SK-N-MC (cell line): ENCODE measurements at places on chromosomes 6 and 20.

DNA sequence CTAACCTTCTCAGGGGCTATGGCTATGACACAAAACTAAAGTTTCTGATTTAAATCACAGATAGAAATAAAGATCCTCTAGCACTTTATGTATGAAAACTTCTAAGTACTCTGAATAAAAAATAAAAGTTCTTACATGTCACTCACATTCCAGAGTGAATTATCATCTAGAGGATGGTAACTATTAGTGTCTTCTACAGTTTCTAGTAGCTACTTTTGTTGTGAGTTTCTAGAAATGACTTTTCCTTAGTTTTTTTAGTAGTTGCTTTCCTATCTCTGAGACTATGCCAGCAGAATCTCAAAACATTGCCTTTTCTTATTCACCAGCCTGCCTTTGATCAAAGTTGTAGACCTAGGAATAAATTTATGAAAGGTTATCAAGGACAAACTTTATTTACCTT lies 10.1 kb downstream of the ZNF318 start:
- DNase-seq = no peak

GRCh38 chr20:57426271-57426689 lies 35.1 kb downstream of the RBM38 start:
- no peak for DNase-seq

- DNase-seq = no peak
These were observed 197.7 kb downstream of the ARID1B start for GRCh38 chr6:156974830-156975261.

GRCh38 chr6:134295953-134296553 lies 21.9 kb downstream of the SGK1 start:
- no peak for DNase-seq

DNA sequence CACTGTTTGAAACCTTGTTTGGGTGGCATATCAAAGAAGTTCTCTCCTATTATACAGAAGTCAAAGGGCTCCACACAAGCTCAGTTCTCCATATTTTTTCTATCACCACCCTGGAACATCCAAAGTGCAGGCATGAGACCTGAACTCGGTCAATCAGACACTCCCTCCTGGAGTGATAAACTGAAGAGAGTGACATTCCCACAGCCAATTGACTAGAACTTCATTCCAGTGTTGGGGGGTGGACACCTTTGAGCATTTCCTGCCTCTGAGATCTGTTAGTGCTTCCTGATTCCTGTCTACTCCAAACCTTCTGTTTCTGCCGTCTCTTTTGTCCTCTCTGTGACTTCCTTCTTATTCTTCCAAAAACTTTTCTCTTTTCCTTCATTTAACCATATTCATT lies 220.7 kb upstream of the NOX3 start:
- no peak for DNase-seq

DNA sequence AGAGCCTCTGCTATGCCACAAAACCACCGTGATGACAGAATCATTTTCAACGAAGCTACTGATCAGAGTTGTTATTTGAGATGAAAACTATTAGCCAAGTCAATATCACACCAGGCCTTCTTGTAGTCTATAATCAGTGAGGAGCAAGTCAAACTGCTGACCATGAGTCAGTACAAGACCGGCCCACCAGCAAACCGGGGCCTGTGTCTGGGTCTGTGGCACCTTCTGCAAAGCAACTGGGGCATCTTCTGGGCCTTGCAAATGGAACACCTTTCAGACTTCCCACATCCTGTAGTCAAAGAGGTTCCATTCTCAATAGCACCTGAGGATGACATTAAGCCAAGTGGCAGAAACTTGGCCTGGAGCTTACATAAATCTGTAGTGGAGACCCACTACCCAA lies 38.5 kb downstream of the CPXM1 start:
- no peak for DNase-seq

DNA sequence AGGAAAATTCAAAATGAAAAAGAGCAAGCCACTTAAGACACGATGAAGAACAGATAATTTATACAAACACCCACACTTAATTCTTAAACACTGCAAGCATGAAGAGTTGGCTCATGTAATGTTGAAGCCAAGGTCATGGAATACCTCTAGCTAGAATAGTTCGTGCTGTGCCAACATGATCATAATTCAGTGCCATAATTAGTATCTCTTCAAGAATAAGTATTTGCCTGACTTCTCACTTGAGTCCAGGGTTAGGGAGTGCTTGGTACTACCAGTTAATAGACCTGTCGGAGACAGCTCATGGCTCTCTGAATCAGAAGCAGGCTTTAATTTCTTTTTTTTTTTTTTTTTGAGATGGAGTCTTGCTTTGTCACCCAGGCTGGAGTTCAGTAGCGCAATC lies 206.3 kb downstream of the UNC5CL start:
- DNase-seq = no peak

DNA sequence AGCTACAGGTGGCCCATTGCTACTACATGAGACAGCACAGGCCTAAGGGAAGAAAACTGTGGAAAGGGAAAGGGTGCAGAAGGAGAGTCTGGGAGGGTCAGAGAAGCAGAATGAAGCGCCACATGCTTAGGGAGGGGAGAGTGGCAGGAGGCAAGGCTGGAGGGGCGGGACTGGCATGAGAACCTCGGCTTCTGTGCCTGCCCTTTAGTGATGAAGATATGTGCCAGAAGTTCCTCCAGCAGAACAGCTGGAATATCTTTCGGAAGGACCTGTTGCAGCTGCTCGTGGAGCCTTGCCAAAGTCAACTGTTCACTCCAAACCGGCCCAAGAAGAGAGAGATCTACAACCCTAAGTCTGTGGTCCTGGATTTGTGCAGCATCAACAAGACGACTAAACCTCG lies 61.8 kb downstream of the CNBD2 start:
- no peak for DNase-seq

DNA sequence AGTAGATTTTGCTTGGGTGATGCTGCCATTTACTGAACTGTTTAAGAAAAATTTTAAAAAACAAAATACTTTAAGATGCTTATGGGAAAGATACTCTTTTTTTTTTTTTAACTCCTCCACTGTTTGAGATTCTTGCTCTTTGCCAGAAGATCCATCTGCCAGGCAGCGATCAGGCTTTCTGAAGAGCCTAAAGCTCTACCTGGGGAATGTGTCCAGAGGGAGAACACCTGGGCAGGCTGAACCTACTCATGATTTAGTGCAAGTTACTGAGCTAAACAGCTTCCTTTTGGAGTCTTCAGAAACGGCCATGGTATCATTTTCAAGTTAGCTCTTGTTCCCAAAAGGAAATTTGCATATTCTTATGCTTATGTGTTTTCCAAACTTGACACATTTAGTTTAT lies 23.5 kb upstream of the MLIP start:
- DNase-seq = no peak

DNA sequence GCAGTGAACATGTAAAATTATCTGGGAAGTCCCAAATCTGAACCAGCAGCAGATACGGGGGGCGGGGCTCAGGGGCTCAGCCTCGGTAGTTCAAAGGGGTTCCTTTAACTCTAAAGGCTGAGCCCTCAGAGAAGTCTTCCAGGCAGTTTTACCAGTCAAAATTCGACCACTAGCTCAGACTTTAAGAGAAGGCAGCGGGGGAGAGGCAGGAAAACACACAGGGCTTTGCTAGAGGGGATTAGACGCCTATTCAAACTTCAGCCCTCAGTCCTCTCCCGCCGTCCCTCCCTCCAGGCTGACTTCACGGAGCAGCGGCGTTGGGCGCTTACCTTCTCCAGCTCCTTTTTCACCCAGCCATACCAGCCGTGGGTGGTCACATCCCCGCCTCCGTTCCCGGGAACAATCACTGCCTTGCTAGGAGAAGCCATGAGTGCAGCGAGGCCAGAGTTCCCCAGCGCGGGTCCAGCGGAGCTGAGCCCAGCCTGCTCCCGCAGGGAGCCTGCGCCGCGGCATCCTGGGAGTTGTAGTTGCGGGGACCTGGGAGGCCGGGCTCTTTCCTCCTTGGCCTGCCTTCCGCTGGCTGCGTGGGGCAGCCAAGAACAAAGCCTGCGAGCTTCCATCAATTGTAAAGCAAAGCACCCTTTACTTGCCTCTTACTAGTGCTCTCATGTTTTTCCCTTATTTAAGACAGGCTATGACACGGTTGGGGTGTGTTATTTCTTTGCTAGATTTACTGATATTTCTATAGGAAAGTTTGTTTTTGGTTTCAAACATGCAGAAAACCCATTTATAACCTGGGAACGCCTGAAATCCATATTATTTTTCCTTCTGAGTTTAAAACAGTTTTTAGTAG lies at the start of gene RBBP9:
Gene RBBP9, minus strand, starts transcription at position 486 of the 853 bp plus-strand sequence. Its CDS starts 58 bp downstream, at position 428.
- peak; percentile 6 for DNase-seq

GRCh38 chr6:131139599-131139998 lies 4.3 kb downstream of the AKAP7 start:
- no peak for DNase-seq

- no peak for DNase-seq
These were observed 518.9 kb downstream of the PREX1 start for GRCh38 chr20:48308882-48309281.

DNA sequence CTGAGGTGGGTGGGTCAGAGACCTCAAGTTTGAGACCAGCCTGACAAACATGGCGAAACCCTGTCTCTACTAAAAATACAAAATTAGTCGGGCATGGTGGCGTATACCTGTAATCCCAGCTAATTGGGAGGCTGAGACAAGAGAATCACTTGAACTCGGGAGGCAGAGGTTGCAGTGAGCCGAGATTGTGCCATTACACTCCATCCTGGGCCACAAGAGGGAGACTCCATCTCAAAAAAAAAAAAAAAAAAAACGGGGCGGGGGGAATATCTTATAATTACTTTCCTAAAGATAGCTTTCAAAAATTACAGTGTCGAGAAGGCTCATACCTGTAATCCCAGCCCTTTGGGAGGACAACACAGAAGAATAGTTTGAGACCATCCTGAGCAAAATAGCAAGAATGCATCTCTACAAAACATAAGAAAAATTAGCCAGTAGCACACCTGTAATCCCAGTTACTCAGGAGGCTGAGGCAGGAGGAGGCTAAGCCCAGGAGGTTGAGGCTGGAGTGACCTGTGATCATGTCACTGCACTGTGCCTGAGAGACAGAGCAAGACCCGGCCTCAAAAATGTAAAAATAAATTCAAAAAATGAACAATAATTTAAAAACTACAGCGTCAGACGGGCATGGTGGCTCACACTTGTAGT lies 25.8 kb downstream of the CBFA2T2 start:
- no peak for DNase-seq

- no peak for DNase-seq
These were observed 83.9 kb upstream of the DUSP22 start for GRCh38 chr6:208364-208763.

- no peak for DNase-seq
These were observed 386.6 kb upstream of the ARID1B start for GRCh38 chr6:156390621-156391020.

GRCh38 chr6:130694606-130695005 lies 132.6 kb upstream of the SMLR1 start:
- DNase-seq = no peak

- no peak for DNase-seq
These were observed 222.8 kb downstream of the KIF16B start for GRCh38 chr20:16350465-16350864.

GRCh38 chr20:60837173-60837770 lies 414.8 kb upstream of the CDH4 start:
- DNase-seq = no peak

GRCh38 chr6:144279484-144280150 lies 5.5 kb upstream of the UTRN start:
- no peak for DNase-seq

- no peak for DNase-seq
These were observed 24.4 kb upstream of the SLCO4A1 start for GRCh38 chr20:62617711-62618483.

DNA sequence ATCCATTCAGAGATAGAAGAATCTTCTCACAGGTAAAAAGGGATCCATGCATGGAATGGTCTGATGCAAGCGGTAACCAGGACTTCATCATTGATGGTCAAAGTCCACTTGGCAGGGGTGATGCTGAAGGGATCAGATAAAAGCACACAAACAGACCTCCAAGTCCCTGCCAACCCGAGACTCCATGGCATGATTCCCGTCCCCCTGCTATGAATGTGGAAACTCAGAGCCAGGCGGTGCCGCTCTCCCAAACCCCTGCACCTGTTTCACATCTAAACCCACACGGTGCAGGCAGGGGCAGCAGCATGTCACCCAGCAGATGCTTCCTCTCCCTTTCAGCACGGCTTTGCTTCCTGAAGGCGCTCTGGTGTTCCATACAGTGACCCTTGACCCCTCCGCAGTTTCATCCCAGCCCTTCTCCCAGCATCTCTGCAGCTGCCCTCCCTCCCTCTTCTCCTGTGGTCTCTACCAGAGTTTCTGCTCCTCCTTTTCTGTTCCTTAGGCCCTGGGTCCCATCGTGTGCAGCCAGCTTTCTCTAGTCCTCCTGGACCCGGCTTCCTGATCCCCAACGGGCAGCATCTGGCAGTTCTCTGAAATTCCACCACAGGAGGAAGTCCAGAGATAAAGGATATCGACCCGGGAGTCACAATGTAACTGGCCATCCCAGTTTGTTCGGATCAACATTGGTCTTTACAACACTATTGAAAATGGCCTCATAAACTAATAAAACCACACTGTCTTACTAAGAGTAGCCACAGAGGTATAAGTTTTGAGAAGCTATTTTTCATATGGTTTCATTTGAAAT lies 235.0 kb downstream of the TTLL2 start:
- no peak for DNase-seq

DNA sequence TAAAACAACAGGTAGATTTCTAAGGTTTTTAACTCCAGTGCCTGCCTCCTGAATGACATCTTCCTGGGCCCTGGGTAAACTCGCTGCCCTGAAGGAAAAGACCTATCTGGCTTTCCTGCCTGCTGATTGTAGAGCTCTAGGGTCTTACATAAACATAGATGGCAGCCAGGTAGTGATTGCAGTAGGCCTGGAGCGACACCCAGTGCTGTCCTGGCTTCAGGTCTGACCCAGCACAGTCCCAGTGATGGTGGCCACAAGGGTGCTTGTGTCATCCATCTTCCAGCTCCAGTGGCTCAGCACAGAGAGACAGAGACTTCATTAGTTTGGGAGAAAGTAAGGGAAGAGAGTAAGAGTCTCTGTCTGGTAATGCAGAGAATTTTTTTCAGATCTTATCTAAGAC lies 542.9 kb upstream of the IMPG1 start:
- DNase-seq = no peak

GRCh38 chr6:37783856-37784584 lies 35.5 kb upstream of the ZFAND3 start:
- no peak for DNase-seq

DNA sequence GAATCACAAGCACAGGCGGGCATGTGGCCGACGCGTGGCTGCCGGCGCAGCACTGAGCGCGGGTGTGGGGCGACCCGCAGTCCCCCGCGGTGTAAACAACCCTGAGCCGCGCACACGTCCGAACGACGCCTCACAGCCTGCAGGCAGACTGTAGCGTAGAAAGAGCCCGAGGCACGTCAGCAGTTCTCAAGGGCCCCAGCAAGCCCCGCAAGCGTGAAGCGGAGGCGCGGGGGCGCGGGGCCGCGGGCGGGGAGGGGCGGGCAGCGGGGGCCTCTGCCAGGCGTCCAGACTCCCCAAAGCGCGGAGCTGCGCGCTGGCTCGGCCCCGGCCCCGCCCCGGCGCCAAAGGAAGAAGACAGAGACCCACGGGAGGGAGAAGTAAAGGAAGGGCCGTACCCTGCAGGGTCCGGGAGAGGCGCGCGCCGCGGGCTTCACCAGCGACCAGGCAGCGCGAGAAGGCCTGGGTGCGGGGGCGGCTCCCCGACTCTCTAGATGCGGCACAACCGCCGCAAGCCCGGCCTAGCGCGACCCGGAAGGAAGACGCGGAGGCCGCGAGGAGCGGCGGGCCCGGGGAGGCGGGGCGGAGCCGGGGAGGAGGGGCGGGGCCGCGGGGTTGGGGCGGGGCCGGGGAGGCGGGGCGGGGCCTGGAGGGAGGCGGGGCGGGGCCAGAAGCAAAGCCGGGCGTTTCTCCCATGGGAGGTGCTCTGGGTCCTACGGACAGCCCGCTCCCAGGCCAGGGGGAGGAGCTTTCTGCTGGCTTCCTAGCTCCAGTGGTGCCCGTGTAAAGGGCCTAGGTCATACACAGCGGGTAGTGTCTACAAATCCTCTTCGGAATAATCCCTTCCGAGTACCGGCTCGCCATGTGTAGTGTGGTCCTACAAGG lies at the start of gene FBXL4:
Gene FBXL4, minus strand, starts transcription at position 536 of the 882 bp plus-strand sequence. CDS start 20,958 bp downstream, outside the sequence.
- no peak for DNase-seq
